Caudate nucleus (tissue), 63 donors: ENCODE measurements at places on chromosomes 6 and 20.

GRCh38 chr6:155050311-155050710 is 55.2 kb downstream of the TIAM2 start:
- DNase-seq = no peak

DNA sequence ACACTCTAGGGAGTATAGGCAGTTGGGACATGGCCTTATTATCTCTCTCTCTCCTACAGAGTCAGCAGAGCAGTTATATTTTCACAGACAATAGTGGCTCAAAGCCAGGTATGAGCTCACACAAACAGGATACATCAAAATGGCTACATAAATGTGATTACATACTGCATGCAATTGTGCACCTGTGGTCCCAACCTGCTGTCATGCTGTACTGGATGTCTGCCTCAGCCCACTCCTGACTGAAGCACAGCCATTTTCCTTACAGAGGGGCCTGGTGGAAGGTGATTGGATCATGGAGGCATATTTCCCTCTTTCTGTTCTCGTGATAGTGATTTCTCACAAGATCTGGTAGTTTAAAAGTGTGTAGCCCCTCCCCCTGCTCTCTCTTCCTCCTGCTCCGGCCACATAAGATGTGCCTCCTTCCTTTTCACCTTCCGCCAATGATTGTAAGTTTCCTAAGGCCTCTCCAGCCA is 37.0 kb upstream of the SAMHD1 start:
- DNase-seq = no peak

GRCh38 chr6:143966312-143966711 is 41.7 kb downstream of the PLAGL1 start:
- no peak for DNase-seq

GRCh38 chr20:13331536-13331935 is 110.5 kb downstream of the ISM1 start:
- DNase-seq = no peak

DNA sequence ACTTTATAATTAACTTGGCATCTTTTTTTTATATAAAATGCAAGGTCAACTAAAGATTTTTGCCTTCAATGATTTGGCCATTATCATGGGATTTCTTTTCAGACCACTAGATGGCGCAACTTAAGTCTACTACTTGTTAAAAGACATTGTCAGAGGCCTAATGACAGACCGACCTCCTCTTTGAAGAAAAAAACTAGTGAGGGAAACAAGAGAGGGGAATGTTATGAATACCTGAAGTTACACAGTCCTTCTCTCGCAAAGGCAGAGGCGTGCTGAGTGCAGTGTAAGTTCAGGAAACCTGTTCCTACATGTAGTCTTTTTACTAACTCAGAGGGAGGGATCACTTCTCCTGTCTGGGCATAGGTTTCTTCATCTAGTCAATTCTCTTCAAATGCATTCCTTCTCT is 9.3 kb downstream of the TRAPPC3L start:
- no peak for DNase-seq

- DNase-seq = no peak
These were observed 14.3 kb upstream of the MYMX start for GRCh38 chr6:44202332-44202971.

- DNase-seq = no peak
These were observed 207.9 kb downstream of the ERMARD start for GRCh38 chr6:169959136-169960002.

GRCh38 chr6:119322715-119323350 is 26.7 kb downstream of the MAN1A1 start:
- no peak for DNase-seq

GRCh38 chr6:42344756-42345155 is 107.0 kb downstream of the TRERF1 start:
- DNase-seq = no peak

GRCh38 chr6:109808837-109809236 is 117.7 kb downstream of the FIG4 start:
- DNase-seq = no peak

DNA sequence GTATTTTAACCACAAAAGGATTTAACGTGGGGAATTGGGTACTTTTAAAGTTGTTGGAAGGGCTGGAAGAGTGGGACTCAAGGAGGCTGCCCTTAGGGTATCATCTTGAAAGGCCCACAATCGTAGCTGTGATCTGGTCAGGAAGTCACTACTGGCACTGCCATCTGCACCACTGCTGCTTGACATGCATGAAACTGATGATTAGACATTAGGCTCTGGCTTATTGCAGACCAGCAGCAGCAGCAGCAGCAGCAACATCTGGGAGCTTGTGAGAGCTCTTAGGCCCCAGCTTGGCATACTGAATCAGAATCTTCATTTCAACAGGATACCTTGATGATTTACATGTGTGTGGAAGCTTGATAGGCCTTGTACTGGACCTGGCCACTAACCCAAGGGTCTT is 68.6 kb downstream of the PHF20 start:
- DNase-seq = no peak

DNA sequence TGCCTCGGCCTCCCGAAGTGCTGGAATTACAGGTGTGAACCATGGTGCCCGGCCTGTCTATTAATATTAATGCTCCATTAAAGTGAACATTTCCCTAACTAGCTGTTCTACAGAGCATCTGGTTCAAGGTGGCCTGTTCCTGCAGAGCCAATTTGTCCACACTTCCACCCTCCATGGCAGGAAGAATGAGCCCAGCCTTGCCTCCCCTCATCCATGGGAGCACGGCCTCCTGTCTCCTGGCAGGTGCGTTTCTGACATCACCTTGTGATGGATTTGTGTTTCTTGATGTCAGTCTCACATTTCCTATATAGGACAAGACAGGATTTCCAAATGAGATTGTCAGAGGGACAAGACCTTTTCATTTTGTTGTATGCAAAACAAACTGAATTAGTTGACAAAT is 105.7 kb upstream of the FRMD1 start:
- no peak for DNase-seq

GRCh38 chr20:32447136-32448027 is 89.3 kb downstream of the ASXL1 start:
- no peak for DNase-seq

DNA sequence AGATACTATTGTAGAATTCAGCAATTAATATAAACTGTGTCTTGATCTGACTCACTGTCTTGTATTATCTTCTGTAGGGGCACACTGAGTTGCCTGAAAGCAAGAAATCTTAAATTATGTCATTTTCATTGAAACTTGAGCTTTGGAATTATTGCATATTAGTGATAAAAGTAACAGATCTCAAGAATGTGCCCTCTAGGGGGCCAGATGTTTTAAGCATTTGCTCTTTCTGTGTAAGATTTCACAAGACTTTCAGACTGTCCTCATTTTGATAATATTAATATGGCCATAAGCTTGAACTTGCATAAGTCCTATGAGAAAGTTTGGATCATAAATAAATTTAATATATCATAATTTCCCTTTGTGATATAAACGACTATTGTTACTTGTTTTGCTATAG is 55.5 kb upstream of the MYO6 start:
- no peak for DNase-seq

DNA sequence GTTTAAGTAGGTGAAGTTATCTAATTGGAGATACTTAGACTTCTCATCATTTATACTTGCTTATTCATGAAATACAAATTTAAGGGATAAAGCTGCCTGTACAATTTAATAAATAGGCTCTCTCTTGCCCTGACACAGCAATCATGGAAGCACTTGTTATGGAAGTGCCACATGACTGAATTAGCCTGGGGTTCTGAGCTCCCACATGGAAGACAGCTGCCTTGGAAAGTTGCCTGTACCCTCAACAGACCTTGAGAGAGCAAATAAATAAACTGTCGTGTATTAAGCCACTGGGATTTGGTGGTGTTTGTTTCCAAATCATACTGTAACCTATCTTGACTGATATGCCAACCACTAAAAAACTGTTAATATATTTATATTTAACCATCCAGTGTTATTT is 87.0 kb upstream of the RSPO3 start:
- no peak for DNase-seq

DNA sequence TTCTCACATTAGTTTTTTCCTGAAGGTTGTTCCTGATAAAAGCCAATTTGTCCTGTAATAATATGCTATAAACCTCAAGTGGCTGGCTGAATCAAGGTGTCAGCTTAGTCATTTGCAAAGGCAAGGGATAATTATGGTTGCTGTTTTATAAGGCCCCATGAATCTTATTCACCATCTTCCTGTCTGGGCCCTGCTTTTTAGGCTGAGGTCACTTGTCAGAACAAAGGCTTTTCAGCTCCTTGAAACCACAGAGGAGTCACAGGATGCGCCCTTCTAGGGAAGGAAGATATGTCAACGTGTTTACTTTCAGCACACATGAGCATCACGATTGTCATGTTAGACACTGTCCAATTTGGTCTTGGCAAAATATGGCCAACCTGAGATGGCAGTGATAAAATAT is 64.8 kb upstream of the NAA20 start:
- no peak for DNase-seq

- no peak for DNase-seq
These were observed 29.4 kb downstream of the BMP7 start for GRCh38 chr20:57236813-57237584.

- no peak for DNase-seq
These were observed 3.8 kb upstream of the TMEM181 start for GRCh38 chr6:158556113-158556512.

- no peak for DNase-seq
These were observed 205.3 kb upstream of the SULF2 start for GRCh38 chr20:47990507-47991150.

- DNase-seq = no peak
These were observed 21.6 kb downstream of the C6orf163 start for GRCh38 chr6:87366072-87366827.

- no peak for DNase-seq
These were observed 69.9 kb downstream of the ZBTB2 start for GRCh38 chr6:151321438-151321837.

DNA sequence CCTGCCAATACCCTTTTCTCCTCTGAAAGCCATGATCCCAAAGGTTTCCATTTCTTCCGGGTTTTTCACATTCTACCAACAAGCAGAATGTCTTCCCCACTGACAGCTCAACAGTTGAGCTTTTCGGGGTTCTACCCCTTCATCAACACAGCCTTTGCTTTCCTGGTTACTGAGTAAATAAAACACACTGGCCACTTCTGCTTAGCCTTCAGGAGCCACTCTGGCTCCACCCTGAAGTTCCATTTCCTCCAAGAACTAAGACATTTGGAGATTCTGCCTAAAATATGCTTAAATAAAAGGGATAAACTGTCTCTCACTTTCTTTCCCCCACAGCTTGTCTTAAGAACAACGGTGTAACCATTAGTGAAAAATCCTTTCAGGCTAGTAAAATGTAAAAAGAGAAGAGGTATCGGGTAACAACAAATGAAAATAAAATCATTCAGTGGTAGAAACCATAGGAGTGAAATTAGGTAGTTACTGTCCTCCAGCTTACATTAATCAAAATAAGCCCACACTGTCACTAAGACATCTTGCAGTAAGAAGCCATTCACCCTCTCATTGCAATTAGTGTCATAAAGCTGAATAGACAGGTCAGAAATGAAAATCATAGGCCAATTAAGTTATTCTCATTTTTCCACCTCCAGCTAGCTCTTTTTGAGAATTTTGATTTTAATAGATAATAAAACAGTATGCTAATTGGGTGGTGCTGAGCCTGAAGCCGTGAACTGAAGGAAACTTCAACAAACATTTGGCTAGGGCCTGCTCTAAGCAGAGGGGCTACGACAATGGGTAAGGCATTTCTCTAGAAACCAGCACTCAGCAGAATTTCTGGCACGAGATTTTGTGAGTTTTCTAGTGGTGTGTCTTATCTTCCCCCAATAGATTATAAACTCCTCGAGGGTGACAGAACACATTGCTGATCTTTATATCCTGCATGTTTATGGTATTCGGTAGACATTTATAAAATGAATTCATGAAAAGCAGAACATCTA is 194.2 kb downstream of the KHDC1L start:
- no peak for DNase-seq

DNA sequence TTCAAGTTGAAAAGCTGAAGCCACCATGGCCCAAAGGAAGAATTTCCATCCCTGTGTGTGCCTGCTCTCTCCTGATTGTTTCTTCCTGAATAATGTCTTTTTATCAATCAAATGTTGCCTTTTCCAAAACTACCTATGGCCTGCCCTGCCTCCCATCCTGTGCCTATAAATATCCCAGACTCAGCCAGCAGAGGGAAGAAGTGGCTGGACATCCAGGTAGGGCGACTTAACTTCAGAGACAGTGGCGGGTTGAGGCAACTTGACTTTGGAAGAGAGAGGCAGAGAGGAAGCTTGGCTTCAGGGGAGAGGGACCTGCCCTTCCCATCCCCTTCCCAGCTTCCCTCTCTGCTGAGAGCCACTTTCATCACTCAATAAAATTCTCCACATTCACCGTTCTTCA is 133.0 kb downstream of the LCA5 start:
- DNase-seq = no peak

- no peak for DNase-seq
These were observed 2.0 kb upstream of the MICAL1 start for GRCh38 chr6:109457562-109457996.

GRCh38 chr20:39631557-39631956 is 669.4 kb downstream of the DHX35 start:
- no peak for DNase-seq

DNA sequence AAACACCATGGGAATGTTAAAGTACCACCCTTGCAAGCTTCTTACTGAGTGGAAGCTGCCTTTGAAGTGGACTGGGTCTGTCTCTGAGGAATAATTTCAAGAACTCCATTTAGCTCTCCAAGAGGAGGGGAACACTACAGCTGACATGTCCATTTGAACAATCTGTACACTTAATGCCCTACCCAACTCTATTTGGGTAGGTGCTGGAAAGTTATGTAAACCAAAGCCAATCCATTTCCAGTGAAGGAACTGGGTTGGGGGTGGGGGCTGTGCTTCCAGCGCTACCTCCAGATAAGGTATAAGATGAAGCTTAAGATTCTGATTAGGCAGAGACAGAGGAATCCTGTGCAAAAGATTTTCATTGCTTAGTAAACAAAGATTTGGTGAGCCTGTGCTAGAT is 122.0 kb downstream of the TCP11 start:
- DNase-seq = no peak

DNA sequence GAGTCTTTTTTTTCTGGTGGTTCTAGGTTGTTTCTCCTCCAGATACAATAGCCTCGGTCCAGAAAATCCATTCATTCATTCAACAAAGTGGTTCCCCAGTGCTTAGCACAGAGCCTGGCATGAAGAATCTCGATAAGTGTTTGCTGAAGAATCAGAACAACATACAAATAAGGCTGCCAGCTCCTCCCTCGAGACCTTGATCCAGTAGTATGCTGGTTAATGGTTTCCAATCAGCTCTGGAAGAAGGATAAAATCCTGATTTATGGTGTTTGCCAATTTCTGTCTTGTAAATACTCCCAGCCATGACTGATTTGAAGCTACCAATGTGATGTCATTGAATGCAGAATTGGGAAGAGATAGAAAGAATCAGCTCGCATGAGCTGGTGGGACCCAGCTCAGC is 3.3 kb downstream of the HSPA12B start:
- DNase-seq = no peak

GRCh38 chr6:165988757-165989456 is 178.7 kb downstream of the TBXT start:
- no peak for DNase-seq

GRCh38 chr20:36754656-36755222 is 8.8 kb upstream of the NDRG3 start:
- peak; percentile 43 for DNase-seq

- DNase-seq = no peak
These were observed 40.5 kb downstream of the SNAI1 start for GRCh38 chr20:50023116-50023805.
